Activated CD4-positive, alpha-beta memory T cell treated with anti-CD3 and anti-CD28 coated beads, Interleukin-2, amount 10 ng/mL, durations not matched to agents 7 days and 5 days (primary cell): ENCODE measurements at places on chromosomes 12 and 14. TPM values are rescaled to one million over a fixed set of nuclear protein-coding genes. Genes with fewer than 3 reads are reported as not detected.

The RFLNA gene
- total RNA-seq, result not detected

The TAS2R46 gene
- 0.43 TPM for total RNA-seq

The ALDH6A1 gene
- 16.8 TPM for total RNA-seq

The GPR68 gene
- total RNA-seq, result 39.8 TPM

The GPATCH2L gene
- total RNA-seq, result 58.6 TPM

The HIP1R gene
- total RNA-seq, result 24.7 TPM

The C12orf50 gene
- total RNA-seq, result not detected

The NANOG gene
- not detected for total RNA-seq

The LRRK2 gene
- 0.25 TPM for total RNA-seq

The CEP83 gene
- 15.0 TPM for total RNA-seq

The RBM23 gene
- total RNA-seq, result 71.8 TPM

The BRI3BP gene
- total RNA-seq, result 22.5 TPM

The DAO gene
- not detected for total RNA-seq

The CD27 gene
- 39.9 TPM for total RNA-seq

The RBP5 gene
- total RNA-seq, result 0.86 TPM

The ETFBKMT gene
- total RNA-seq, result 1.3 TPM

The MGAT2 gene
- total RNA-seq, result 82.7 TPM

The RIPK3 gene
- 37.3 TPM for total RNA-seq

The KRT77 gene
- total RNA-seq, result not detected

The SYCP3 gene
- 0.30 TPM for total RNA-seq

The TAS2R14 gene
- 1.3 TPM for total RNA-seq

The MMP19 gene
- total RNA-seq, result not detected

The AQP6 gene
- total RNA-seq, result not detected

The MUCL1 gene
- total RNA-seq, result not detected

The B4GALNT3 gene
- 0.68 TPM for total RNA-seq

The FGF6 gene
- total RNA-seq, result not detected

The MMP14 gene
- 2.9 TPM for total RNA-seq

The PLEKHH1 gene
- 0.63 TPM for total RNA-seq

The INHBE gene
- total RNA-seq, result 0.08 TPM

The DIO2 gene
- not detected for total RNA-seq

The CMA1 gene
- total RNA-seq, result not detected

The P2RX2 gene
- total RNA-seq, result not detected

The FIGNL2 gene
- 0.23 TPM for total RNA-seq

The IL26 gene
- total RNA-seq, result 3.3 TPM

The RNASE7 gene
- not detected for total RNA-seq

The ARHGAP9 gene
- 171 TPM for total RNA-seq

The PTGDR gene
- total RNA-seq, result 0.25 TPM

The IL22 gene
- 4.7 TPM for total RNA-seq

The WSCD2 gene
- total RNA-seq, result not detected

The KRT72 gene
- total RNA-seq, result not detected

The TIMM9 gene
- 37.5 TPM for total RNA-seq

The AQP5 gene
- not detected for total RNA-seq

The ATP23 gene
- total RNA-seq, result 17.1 TPM

The SLC41A2 gene
- total RNA-seq, result 8.1 TPM

The MSI1 gene
- total RNA-seq, result not detected

The VDR gene
- total RNA-seq, result 62.9 TPM

The DUSP6 gene
- 170 TPM for total RNA-seq

The SLC8A3 gene
- total RNA-seq, result 0.08 TPM

The NEUROD4 gene
- not detected for total RNA-seq

The CEBPE gene
- 0.25 TPM for total RNA-seq

The KRT78 gene
- not detected for total RNA-seq

The PLD4 gene
- not detected for total RNA-seq

The TAS2R13 gene
- total RNA-seq, result 0.25 TPM

The UBE2N gene
- 159 TPM for total RNA-seq
